Left lobe of liver (tissue), 2 donors: ENCODE measurements at places on chromosomes 6 and 20.

- DNase-seq, result no peak
These were observed 861 bp upstream of the RALGAPA2 start for GRCh38 chr20:20713244-20713765.

DNA sequence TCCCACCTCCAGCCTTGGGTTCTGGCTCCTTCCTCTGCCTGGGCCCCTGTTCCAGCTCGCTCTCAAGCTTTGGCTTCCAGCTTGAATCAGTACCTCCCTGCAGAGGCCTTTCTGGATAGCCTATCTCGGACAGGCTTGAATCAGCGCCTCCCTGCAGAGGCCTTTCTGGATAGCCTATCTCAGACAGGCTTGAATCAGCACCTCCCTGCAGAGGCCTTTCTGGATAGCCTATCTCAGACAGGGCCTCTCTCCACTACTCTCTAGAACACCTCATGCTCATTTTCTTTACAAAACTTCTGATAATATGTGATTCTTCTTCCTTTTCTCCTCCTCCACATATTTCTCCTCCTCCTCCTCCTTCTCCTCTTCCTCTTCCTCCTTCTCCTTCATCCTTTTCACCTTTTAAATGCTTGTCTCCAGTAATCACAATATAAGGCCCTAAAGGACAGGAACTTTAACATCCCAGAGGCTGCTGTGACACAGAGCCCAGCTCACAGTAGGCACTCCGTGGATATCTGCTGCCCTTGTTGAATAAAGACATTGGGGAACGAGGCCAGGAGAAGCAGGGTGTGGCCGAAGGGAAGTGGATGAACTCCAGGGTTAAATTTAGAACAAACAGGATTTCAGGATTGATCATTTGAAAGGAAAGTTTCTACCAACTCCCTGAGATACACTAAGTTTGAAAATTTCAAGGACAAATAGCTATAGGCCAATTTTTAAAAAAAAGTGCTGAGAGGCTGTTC, 9.3 kb upstream of the RPS6KA2 start:
- peak; percentile 16 for DNase-seq

GRCh38 chr20:39853050-39853449, 836.0 kb downstream of the MAFB start:
- no peak for DNase-seq

GRCh38 chr6:138297761-138298298, 79.5 kb upstream of the PBOV1 start:
- DNase-seq, result no peak

DNA sequence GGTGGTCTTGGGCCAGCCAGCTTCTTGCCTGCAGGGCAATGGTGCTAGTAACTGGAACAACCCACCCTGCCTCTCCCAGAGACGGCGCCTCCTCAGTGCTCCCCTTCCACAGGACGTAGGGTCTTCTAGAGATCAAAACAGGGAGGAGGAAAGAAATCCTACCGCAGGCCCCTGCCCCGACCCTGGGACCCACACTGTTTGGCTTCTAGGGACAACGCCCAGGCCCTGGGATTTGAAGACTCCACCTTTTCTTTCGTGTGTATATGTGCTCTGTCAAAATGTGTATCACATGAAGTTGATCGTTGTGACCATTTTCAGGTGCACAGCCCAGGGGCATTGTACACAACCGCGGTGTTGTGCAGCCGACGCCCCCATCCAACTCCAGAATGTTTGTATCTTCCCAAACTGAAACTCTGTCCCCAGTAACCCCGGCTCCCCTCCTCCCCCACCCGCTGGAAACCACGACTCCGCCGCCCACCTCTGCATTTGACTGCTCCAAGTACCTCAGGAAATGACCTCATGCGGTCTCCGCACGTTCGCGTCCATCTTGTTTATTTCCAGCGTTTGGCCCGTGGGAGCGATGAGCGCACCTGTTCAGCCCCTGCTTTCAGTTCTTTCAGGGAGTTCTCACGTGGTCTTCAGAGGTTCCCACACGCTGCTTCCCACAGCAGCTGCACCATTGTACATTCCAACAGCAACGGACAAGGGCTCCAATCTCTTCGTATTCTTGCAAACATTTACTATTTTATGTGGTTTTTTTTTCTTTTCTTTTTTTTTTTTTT, 3.4 kb upstream of the BHLHE23 start:
- no peak for DNase-seq
